ELR (cell line): ENCODE measurements at places on chromosomes 12 and 14.

DNA sequence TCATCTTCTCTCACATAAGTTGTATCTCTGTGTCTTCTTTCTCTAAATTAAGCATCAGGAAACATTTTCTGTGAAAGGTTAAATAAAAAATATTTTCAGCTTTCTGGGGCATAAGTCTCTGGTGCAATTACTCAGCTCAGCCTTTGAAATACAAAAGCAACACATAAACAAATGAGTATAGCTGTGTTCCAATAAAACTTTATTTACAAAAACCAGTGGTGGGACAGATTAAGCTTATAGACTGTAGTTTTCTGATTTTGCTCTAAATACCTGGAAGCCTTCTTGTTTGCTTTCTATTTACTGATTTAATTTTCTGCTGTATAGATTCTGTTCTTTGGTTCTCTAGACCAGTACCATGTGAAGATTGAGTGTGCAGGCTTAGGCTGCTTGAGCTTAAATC is 655.1 kb downstream of the VRK1 start:
- DNase-seq, result no peak

DNA sequence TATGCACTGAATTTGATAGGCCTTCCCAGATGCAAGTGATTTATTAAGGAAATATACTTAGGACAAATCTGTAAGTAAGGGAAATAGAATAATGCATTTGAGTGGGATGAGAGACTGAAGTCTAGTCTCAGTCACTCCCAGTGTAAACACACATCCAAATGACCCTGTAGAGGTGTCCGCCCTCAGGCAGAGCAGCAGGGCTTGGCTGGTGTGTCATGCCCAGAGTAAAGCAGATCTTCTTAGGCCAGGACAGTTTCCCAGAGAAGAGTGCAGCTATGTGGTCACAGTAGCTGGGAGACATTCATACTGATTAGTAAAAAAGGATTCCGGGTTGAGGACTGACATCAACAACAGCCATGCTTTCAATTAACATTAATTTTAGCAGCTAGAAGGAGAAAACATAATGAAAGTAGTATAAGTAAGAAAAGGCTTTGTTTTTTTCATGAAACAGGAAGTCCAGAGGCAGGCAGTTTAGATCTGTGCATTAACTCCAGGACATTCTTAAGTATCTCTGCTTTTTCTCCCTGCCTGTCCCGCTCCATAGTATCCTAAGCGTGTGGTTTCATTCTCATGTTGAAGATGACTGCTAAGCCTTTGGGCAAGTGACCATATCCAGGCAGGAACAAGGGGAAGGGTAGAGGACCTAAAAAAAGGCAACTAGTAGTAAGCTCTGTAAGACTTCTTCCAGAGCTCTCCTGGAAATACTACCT is 35.7 kb downstream of the CNTN1 start:
- DNase-seq, result no peak

- no peak for DNase-seq
Measured at GRCh38 chr12:52892974-52893373, 11.9 kb downstream of the KRT8 start.

DNA sequence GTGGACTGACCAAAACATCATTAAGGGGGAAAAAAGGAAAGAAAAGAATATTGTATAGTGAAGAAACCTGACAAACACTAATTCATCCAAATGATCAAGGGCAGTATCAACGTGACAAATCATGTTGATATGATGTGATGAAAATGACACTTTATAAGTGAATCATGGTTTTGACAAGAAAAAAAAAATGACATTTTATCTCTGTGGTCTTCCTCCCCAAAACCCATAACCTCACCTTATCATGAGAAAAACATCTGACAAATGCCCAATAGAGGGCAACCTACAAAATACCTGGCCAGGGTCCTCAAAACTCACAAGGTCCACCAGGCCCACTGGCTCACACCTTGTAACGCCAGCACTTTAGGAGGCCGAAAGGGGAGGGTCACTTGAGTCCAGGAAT is 13.8 kb downstream of the TMED10 start:
- no peak for DNase-seq

DNA sequence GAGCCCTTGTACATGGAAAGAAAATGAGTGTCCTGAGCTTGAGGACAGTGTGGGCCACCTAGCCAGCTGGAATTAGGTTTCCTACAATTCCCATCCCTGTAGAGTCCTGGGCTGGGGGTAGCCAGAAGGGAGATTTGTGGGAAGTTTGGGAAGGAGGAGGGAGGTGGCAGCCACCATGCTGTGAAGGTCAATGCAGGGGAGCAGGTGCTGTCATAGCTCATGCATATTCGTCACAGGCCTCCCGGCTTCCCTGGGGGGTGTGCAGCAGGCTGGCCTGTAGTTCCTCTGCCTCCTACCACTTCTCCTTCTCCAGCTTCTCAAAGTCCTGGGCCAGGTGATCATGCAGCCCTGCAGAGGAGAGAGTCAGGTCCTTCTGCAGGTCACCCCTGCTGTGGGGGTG is 121.3 kb downstream of the TBX3 start:
- no peak for DNase-seq

GRCh38 chr14:22510527-22511110 is 78.4 kb downstream of the DAD1 start:
- no peak for DNase-seq

DNA sequence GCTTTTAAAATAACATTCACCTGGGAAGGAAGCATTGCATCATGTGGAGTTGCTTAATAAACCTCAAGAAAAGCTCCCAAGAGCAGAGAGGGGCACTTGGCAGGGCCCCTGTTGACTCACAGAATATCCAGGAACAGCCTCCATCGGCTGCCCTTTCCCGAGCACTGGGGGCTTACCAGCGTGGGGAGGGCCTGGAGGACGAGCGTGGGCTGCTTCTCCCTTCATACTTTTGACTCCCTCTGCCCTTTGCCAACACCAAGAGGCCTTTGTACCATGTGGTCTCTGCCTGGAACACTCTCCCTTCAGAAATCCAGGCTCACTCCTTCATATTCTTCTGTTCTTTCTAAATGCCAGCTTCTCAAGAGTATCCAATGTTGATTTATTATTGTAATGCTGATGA is 492.1 kb upstream of the TMEM132C start:
- no peak for DNase-seq

GRCh38 chr12:110317911-110318310 is 36.9 kb downstream of the ATP2A2 start:
- DNase-seq, result no peak

DNA sequence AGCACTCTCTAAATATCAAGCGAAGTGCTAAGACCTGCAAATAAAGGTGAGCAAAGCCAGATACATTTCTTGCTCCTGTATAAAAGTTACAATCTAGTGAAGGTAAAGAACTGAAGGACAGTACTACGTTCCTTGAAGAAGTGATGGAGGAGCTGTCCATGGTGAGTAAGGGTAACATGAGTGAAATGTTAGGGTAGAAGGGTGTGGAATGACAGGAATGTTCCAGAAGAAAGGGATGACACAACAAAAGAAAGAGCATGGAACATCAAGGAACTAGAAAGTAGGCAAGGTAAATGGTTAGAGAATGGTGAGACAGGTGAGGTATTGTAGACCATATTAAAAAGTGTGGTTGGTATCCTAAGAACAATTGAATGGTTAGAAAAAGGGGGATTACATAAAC is 272.4 kb downstream of the ACSS3 start:
- DNase-seq, result no peak

DNA sequence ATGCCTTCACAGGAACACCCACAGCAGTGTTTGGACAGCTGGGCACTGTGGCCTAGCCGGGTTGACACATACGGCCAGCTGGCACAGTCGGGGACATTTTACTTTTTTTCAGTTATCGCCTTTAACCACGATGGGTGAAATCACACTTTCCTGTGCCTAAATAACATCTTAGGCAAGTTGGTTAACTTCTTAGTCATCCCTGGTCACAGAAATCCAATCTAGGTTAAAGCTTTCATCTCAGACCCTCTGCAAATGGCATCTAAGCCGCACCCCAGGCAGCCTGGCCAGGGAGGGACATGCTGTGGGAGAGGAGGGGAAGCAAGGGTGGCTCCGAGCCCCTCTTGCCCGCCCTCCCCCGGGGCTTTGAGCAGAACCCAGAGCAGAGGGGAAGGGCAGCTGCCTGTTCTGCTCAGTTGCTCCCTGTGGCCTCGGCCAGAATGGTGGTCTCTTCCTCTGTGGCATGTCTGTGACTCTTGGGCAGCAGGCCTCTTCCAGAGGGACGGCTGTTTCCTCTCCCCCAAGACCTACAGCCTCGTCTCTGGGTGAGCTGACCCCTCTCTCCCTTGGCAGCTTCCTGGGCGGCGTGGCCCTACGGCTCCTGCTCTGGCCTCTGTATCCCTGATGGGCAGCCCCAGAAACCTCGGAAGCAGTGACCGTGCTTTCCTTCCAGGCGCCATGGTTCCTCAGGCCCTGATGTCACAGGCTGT is 85.4 kb upstream of the DYNC1H1 start:
- DNase-seq, result no peak

GRCh38 chr12:108605690-108606406 is 8.0 kb upstream of the TMEM119 start:
- DNase-seq, result no peak

- DNase-seq, result no peak
Measured at GRCh38 chr14:31692376-31692781, 131.2 kb downstream of the NUBPL start.

- DNase-seq, result no peak
Measured at GRCh38 chr12:93587611-93588010, 15.1 kb downstream of the SOCS2 start.

GRCh38 chr14:75402867-75403413 is 24.9 kb upstream of the JDP2 start:
- DNase-seq, result no peak

- no peak for DNase-seq
Measured at GRCh38 chr12:2732290-2732689, 62.5 kb upstream of the FKBP4 start.

GRCh38 chr12:102847131-102847530 is 69.9 kb downstream of the PAH start:
- peak; percentile 25 for DNase-seq
